Dermis microvascular lymphatic vessel endothelial cell (primary cell): ENCODE measurements at places on chromosomes 5 and 9.

DNA sequence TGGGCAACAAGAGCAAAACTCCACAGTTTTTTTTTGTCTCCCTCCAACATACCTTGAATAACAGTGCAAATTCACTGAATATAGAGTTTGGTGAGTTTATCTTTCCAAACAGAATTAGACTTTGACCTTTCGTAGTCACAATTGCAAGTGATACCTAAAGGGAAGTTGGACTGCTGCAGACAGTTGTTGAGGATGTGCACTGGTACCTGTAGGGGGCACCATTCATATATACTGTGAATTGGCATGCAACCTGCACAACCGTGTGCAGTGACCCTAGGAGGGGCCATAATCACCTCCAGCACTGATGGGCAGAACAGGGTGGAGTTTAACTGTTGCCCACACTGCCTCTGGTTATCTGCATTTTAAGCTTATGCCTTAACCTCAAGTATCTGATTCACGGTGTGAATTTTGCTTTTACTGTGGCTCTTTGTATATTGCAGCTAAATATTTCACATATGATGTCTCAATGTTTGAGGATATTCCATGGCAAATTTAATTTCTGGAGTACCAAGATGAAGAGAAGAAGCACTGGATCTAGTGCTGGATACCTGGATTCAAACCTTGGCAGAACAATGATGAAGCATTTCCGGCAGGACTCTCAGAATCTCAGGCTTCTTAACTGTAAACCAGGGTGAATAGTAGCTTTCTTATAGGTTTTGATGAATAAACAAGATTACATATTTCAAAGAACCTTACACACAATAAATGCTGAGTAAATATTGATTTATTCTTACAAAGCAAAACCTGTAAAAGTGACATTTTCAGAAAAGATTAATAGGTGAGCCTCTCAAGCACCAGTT is 144.3 kb downstream of the ACTBL2 start:
- DNase-seq, result peak; percentile 57

DNA sequence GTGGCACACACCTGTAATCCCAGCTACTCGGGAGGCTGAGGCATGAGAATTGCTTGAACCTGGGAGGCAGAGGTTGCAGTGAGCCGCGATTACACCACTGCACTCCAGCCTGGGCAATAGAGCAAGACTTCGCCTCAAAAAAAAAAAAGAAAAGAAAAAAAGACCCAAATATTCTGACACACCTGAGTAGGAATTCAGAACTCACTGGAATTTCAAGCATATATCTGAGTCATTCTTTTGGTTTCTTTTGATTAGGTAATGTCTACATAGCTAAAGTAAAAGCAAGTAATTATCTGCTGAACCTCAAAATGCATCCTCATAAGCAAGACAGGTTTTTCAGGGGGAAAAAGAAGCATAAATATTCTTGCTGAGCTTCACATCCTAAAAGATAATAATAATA is 35.9 kb downstream of the ANKRD31 start:
- no peak for DNase-seq

DNA sequence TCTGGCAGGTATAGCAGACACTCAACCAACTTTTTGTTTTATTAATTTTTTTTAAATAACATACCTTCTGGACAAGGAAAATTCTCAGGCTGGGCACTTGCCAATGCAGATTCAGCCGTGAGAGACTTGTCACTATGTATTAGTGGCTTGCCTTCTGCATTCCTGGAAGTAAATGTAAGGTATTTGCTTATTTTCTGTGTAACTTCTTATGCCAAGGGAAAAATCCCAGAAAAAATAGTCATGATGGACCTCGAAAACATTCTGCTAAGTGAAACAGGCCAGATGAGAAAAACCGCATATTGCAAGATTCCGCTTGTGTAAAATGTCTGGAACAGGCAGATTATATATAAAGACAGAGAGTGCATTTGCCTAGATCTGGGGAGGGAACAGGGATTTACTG is 260.3 kb upstream of the DAPK1 start:
- DNase-seq, result no peak

DNA sequence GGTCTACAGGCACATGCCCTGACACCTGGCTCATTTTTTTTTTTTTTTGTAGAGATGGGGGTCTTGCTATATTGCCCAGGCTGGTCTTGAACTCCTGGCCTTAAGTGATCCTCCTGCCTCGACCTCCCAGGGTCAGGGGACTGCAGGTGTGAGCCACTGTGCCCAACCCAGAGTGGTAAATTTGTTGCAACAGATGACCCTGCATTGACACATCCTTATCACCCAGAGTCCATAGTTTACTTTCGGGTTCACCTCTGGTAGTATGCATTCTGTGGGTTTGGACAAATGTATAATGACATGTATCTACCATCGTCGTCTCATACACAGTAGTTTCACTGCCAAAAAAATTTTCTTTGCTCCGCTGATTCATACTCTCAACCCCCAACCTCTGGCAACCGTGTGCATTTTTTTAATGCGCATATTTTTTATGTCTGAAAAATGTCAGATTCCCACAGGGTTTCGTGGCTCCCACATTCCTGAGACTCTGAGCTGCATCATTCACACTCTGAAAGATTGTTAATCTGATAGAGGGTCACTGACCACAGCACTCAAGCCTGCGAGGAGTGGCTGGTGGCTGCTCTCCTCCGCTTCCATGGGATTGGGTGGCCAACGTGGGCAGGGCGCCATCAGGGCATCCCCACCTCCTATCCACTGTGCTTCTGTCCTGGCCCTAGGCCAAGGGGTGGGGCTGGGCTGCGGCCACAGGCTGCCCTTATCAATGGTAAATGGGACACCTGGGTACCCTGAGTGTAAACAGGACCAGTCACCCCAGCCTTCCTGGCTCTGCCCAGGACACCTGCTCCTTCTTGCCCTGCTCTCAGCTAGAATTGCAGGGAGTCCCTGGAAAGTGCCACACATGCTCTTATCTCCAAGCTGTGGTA is 9.6 kb downstream of the NDST1 start:
- DNase-seq, result peak; percentile 84

DNA sequence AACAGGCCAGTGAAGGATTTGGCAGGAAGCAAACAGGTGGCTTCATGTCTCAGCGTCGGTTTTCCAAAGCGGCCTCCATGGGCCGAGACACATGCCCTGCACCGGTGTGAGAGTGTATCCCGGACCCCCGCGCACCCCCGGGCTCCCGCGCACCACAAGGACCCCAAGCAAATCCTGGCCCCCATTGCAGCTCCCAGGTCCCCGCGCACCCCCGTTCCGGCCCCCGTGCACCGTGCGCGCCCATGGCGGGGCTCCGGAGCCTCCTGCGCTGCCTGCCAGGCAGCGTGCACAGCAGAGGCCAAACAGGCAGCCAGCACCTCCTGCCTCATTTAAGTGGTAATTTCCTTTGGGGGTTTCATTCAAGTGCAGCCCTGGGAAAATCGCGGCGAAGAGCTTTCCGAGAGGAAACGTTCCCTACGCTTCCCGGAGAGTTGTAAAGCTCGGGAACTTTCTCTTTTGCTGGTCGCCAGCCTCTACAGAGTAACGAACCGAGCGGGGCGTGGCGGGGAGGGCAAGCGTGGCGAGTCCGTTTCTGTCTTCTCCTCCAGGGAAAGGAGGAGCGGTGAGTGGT is 145.5 kb upstream of the SLC24A2 start:
- no peak for DNase-seq

DNA sequence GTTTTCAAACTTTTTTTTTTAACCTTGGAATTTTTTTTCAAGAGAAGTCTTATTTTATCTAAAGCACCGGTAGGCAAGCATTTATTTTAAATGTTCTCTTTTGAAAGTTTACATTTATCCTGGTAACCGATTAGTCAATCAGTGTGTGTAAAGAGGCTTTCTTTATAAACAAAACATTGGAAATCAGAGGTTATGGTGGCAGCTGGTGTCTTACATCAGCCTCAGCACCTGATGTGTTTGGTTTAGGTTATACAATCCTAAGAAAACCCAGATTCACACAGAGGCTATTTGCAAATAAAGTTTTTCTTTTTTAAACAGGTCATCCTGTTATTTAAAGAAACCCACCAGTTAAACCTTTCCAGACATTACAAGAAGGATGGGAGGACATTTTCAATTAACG is 173.3 kb upstream of the GDNF start:
- DNase-seq, result no peak

DNA sequence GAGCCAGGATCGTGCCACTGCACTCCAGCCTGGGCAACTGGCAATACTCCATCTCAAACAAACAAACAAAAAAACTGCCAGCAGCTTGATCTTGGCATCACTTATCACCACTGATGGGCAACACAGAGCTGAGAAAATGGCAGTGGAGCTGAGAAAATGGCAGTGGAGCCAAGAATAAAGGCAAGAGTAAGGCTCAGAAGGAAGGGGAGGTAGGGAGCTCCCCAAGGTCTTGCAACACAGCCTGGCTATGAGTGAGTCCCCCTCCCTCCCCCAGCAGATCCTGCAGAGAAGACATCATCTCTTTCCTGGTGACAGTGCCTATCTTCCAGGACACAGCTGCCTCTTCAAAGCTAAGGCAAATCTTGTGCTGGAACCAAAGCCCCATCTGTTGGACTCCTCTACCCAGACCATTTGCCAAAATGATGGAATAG is 70.3 kb downstream of the UGCG start:
- DNase-seq, result no peak

DNA sequence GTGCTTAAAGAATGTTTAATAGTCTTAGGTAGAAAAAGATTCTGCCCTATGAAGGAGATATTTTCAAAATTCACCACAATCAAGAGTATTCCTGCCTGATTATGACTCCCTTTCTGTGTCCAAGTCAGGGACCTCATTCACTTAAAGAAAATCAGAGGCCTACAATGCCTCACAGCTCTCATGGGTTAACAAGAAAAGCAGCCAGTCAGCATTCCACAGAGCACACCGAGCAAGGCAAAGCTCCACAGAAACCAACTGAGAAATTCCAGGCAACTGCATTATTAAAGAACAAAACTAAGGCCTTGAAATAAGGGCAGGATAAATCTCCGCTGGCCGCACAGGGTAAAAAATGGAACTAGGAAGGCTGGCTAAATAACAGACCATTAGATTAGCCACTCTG is 161.1 kb downstream of the TARS1 start:
- DNase-seq, result no peak

DNA sequence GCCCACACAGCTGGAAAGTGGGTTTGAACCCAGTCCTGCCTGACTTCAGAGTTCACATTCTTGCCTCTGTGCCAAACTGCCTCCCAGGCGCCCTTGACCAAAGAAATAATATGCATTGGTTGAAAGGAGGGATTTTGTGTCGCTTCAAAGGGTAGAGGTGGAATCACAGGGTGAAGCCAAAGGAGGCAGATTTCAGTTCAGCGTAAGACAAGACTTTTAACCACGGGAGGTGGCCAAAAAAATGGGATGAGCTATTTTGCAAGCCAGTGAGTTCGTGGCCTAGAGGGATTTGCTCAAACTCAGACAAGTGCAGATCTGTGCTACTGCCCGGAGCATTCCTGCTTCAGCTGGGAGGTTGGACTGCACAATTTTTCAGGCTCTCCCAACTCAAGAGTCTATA is 57.6 kb upstream of the RANBP3L start:
- no peak for DNase-seq

DNA sequence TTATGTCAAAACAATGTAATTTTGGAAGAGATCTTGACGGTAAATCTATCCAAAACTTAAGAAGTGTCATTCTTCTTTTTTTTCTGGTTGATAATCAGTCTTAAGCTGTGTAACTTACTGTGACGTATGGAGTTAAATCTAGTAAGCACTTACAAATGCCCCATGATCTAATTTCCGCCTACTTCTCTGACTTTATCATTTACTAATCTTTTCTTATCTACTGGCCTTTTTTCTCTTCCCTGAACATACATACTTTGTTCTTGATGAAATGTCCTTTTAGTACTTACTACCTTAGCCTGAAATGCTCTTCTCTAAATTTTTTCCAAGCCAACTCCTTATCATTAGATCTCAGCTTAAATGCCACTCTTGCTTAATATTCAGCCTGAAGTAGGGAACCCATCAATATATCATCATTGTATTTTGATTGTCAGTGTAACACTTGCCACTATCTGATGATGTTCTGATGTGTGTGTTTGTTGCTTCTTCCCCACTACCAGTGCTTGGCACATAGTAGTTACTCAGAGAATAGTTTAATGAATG is 27.6 kb downstream of the AP3S1 start:
- no peak for DNase-seq

- no peak for DNase-seq
Observed at GRCh38 chr9:116501871-116502270, 185.2 kb upstream of the TRIM32 start.
